CD4-positive, alpha-beta T cell treated with Interferon gamma for 1 hour (primary cell): ENCODE measurements at places on chromosomes 13 and 19.

DNA sequence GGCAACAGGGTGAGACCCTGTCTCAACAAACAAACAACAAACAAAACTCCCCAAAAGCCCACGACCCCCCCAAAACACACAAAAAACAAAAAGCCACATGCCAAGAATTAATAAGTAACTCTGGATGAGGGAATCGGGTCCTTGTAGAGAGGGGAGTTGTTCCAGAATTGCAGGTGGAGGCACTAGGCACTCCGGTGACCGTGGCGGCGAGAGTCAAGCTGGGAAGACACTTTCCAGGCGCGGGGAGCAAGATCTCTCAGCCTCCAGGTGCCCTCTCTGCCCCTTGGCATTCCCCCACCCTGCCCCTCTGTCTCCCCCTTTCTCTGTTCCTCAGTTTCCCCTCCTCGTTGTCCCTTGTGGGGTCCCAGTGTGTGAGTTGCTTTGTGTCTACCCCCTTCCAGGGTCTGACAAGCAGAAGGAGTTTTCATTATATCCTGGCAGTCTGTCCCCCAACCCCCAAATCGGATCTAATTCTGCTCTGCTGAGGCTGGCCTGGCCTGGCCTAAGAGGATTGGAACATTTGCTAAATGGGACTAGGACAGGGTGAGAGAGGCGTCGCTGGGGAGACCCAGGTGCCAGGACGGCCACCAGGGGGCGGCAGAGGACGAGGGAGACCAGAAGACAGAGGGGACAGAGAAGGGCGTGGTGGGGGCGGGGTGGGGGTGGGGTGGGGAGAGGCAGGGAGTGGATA is 8.3 kb upstream of the CRX start:
- DNase-seq, result peak; percentile 52

DNA sequence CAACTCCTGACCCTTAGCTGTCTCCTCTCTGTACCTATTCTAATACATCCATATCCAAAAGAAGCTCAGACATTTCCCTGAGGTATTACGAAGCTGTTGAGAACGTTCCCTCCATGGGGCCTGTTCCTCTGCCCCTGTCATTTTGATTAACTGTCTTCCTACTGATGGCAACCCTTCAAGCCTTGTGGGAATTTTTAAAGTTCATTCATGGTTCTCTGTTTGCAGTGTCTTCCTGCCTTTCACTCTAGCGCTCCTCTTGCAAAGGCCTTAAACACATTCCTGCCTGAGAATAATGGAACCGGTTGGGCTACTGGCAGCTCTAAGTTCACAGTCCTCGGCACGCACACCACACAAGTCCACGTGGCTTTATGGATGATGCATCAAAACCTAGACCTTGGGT is 66.1 kb downstream of the LHFPL6 start:
- no peak for DNase-seq

- DNase-seq, result no peak
Observed at GRCh38 chr13:33205804-33206221, 79.7 kb downstream of the STARD13 start.

DNA sequence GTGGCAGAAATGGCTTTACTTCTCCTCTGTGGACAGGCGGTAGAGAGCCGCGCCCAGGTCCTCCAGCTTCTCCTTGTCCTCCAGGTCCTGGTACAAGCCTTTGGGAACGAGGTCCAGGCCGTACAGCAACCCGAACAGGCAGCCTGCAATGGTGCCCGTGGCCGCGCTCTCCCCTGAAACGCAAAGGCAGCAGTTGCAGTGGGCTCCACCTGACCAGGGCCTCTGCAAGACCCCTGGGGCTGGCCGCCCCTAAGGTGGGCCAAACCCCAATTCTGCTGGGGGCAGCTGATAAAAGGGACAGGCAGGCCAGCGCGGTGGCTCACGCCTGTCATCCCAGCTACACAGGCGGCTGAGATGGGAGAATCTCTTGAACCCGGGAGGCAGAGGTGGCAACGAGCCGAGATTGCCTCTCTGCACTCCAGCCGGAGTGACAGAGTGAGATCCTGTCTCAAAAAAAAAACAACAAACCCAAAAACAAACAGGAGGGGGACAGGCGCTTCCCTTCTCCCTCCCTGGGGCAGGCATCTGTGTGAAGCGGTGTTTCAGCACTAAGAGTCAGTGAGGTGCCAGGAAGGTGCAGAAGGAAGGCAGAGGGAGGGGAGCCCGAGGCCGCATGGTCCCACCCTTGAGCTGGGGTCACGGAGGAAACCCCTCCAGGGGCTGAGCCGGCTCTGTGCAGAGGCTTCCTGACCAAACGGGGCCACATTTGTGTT is 30.3 kb downstream of the ADPRHL1 start:
- DNase-seq, result no peak

GRCh38 chr13:85529218-85529594 is 270.0 kb downstream of the SLITRK6 start:
- no peak for DNase-seq

DNA sequence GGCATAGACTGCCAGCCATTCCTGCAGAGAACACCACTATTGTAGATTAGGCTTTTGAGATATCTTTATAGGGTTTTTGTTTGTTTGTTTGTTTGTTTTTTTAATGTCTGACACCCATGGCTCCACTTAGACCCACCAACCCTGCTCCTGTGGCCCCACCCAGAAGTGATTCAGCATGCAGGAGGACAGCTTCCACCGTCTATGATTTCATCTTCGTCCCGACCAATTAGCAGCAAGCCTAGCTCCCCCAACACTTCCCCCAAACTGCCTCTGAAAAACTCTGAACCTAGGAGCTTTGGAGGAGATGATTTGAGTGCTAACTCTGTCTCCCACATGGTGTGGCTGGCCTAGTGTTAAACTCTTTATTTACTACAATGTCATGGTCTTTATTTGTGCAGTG is 108.3 kb upstream of the RXFP2 start:
- DNase-seq, result no peak

- DNase-seq, result no peak
Observed at GRCh38 chr13:99870541-99870940, 101.0 kb downstream of the ZIC5 start.

DNA sequence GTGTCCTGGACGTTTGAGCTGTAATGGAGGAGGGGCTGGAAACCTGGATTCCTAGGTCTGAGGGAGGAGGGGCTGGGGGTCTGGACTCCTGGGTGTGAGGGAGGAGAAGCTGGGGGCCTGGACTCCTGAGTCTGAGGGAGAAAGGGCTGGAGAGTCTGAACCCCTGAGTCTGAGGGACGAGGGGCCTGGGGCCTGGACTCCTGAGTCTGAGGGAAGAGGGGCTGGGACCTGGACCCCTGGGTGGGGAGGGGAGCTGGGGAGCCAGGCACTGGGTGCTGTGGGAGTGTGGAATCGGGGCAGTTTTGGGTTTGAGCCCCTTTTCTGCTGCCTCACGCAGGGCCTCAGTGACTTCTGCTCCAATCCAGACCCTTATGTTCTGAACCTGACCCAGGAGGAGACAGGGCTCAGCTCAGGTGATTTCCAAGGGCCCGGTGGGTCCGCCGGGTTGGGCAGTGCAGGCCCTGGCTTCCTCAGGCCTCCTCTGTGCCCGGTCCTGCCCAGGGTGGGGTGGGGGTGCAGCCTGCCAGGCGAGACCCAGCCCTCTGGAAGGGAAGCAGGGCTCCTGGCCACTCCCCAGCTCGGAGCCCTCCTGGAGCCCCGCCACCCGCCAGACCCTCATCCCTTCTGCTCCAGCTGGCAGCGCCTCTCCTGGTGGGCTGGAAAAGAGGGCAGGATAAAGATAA is 14.4 kb downstream of the TTYH1 start:
- no peak for DNase-seq

- DNase-seq, result no peak
Observed at GRCh38 chr19:2719920-2720776, 1.0 kb downstream of the DIRAS1 start.

DNA sequence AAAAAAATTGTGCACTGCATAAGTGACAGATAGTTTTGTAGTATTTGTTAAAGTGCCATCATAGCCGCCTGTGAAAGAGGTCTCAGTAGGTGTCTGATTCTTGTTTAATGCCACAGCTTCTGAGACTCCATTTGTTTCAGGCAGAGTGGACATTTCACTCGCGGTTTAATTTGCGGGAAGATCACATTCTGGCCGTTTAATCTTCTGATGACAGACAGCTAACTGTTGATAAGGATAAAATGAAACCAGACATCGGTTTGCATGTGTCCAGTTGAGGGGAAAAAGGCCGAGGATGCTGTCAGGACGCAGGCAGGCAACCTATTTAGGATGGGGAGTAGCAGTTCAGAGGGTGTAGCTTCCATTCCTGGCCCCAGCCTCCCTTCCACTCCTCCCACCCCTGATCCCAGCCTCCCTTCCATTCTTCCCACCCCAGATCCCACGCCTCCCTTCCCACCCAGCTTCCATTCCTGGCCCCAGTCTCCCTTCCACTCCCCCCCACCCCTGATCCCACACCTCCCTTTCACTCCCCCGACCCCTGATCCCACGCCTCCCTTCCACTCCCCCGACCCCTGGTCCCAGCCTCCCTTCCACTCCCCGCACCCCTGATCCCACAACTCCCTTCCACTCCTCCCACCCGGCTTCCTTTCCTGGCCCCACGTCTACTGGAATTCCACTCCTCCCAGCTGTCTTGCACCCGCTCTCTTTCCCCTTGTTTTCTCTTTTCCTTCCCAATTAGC is 23.8 kb downstream of the ATP11A start:
- no peak for DNase-seq

- no peak for DNase-seq
Observed at GRCh38 chr19:33424181-33424580, 50.7 kb downstream of the CEBPG start.

DNA sequence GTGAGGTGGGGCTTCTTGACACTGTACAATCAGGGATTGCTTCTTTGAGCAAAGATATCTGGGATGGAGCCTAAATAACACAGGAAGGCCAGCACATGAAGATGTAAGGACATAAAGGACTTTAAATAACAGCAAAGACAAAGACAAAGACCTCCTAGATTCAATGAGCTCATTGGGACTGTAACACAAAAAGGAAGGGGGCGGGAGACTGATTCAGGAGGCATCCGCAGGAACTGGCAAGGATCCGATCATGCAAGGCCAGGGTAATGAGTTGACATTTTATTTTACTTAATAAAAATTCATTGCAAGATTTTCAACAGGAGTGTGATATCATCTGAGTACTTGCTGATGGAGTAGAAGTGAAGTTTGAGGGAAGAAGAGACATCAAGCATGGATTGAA is 121.5 kb downstream of the LHFPL6 start:
- no peak for DNase-seq

GRCh38 chr19:17576758-17577456 is 21.5 kb downstream of the COLGALT1 start:
- DNase-seq, result no peak

- no peak for DNase-seq
Observed at GRCh38 chr13:29865934-29866333, 15.5 kb upstream of the UBL3 start.

GRCh38 chr19:51571599-51571998 is 516 bp downstream of the ZNF175 start:
- no peak for DNase-seq

DNA sequence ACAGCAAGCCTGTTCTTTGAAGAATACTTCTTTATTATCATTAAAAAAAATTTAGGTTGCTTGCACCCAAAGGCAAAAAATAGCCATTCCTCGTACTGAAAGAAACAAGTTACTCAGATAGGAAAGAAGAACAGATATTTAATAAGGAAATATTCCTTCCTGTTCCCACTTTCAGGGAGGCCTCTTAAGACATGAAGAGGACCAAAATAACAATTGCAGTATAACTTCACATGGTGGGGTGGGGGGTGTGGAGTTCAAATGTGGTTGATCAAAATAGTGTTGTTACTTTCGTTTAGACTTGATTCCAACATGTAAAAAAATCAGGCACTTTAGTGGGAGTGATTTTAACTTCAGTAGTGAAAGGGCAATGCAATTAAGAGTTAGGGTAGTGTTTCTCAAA is 3.6 kb downstream of the RGCC start:
- no peak for DNase-seq

GRCh38 chr13:27138457-27139093 is 33.0 kb downstream of the USP12 start:
- DNase-seq, result no peak

- DNase-seq, result no peak
Observed at GRCh38 chr19:7930765-7931164, 4.8 kb upstream of the CTXN1 start.

- peak; percentile 79 for DNase-seq
Observed at GRCh38 chr19:19860756-19861390, 4.8 kb upstream of the ZNF253 start.

- DNase-seq, result no peak
Observed at GRCh38 chr13:33935969-33936368, 118.0 kb downstream of the RFC3 start.

GRCh38 chr13:79492918-79493594 is 12.1 kb downstream of the NDFIP2 start:
- no peak for DNase-seq

DNA sequence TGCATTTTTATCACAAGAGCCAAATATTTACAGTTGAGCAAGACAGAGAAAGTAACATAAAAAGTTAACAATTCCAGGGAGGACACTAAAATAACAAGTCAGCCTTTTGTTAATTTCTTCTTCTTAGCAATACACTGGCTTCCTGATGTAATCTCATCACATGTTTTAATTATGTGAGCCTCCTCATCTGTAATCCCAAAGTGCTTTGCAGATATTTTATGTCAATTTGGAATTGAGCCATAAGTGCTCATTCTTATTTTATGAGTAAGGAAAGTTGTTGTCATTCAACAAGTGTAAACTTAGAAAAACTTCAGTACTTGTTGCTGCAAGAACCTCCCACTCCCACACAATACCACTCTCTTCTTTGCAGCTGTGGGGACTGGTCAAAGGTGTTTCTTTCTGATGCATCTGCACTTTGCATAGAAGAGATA is 223.6 kb downstream of the GPC6 start:
- DNase-seq, result no peak

- no peak for DNase-seq
Observed at GRCh38 chr13:43815204-43815603, 28.4 kb upstream of the ENOX1 start.

DNA sequence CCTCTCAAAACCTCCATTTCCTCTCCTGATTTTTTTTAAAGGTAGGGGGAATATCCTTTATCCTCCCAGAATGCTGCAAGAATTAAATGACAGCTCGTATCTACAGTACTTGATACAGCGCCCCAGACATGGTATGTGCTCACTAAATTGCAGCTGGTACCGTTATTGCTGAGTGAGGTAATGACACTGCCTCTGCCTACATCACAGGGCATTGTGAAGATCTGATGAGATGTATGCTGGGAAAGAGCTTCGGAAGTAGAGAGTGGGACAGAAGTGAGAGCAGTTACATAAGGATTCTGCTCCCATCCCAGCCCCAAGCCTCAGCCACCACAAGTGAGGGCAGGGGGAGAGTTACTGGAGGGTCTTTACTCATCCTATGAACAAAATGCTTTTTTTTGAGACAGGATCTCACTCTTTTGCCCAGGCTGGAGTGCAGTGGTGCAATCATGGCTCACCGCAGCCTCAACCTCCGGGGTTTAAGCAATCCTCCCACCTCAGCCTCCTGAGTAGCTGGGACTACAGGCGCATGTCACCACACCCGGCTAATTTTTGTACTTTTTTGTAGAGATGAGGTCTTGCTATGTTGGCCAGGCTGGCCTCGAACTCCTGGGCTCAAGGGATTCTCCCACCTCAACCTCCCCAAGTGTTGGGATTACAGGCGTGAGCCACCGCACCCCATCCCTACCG is 1.7 kb upstream of the FKRP start:
- no peak for DNase-seq
